SW 1271 (cell line): ENCODE measurements at places on chromosomes 4 and X.

- no peak for DNase-seq
These were observed 48.9 kb downstream of the SPATA18 start for GRCh38 chr4:52099860-52100461.

- DNase-seq: no peak
These were observed 302.4 kb upstream of the TACR3 start for GRCh38 chr4:104022226-104022625.

DNA sequence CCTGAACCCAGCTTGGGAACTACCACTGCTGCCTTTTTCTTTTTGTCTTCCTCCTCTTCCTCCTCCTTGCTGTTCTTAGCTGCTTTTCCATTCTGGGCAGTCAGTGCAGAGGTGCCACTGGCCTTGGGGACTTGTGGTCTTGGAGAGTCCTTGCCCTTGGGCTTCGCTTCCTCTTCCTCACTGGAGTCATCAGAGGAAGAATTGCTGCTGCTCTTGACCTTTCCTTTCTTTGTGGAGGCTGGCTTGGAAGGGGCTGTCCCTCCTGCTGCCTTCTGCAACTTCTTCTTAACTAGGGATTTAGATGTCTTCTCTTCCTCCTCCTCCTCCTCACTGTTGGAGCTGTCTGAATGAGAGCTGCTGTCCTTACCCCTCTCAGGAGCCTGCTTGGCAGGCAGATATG is 53.2 kb downstream of the FAM9B start:
- no peak for DNase-seq

DNA sequence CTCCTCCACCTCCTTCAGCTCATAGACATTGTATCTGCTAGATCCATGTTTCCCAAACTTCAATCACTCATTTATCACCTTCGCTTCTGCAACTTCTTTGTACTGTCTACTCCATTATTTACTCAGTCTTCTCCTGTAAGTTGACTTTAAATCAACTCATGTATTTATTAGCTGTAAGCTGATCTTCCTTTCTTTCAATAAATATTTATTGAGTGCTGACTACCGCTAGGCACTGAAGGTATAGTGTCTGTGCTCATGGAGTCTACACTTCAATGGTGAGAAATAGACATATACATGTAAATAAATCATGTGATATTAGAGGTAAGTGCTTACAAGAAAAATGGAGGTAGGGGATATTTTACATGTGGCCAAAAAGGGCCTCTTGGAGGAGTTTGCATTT is 74.6 kb downstream of the RASL11B start:
- DNase-seq: no peak

- peak; percentile 15 for DNase-seq
These were observed 668 bp upstream of the TAPT1 start for GRCh38 chr4:16226816-16227461.

DNA sequence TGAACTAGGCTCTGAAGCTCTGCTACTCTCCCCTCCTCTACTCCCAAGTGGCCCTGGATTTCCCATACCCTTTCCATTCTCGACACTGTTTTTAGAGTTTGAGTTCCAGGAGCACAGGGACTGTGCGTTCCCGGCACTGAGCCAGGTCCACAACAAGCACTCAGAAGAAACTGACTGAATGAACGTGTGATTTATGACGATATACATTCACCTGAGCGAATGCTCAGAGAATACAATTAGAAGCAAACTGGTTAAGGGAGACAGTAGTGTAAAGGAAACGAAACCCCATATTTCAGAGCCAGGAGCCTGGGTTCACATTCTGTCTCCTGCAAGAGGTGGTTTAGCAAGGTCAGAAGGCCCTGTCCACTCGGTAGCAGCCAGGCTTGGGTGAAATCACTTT is 1.4 kb upstream of the KIAA0232 start:
- no peak for DNase-seq

DNA sequence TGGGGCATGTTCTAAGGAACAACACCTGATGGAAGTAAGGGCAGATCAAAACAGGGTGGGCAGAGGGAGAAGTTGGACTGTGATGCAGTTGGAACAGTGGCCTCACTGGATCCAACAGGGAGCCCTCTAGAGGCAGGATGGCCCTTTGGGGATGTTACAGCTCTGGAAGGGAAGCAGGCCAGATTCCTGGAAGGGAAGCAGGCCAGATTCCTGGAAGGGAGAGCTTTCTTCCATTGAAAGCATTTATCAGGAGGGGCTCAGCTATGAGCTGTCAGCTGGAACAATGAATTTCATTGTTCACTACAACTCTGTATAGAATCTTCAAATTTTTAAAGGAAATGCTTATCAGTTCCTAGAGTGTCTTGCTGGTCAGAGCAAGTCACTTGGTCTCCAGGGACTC is 17.7 kb downstream of the IL15 start:
- no peak for DNase-seq

DNA sequence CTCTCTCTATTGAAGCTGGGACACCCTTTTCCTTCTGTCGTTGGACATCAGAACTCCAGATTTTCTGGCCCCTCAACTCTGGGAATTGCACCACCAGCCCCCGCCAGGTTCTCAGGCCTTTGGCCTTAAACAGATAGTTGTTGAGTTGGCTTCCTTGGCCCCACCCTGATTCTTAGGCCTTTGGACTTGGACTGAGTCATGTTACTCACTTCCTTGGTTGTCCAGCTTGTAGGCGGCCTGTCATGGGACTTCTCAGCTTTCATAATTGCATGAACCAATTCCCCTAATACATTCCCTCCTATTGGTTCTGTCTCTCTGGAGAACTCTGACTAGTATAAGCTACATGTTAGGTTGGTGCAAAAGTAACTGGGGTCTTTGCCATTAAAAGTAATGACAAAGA is 195.7 kb downstream of the GPAT3 start:
- no peak for DNase-seq

DNA sequence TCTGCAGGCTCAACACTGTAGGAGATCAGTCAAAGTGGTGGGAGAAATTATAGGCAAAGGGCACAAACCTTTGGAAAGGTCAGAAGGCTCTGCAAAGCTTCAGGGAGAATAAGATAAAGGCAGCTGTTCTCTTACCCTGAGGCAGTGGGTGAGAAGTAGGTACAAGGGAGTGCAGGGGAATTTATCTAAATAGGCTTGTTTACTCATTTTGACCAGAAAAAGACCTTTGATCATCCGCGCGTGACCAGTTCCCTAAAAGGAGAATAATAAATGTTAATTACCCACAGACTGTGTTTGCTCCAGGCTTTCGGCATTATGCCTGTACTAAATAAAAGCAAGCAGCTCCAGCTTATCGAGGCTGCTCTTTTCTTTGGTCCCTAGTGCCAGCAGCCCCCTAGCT is 9.3 kb downstream of the FGFBP2 start:
- DNase-seq: no peak

- DNase-seq: no peak
These were observed 41.1 kb downstream of the NELFA start for GRCh38 chr4:1967512-1968149.
